ENCODE measurements at places on chromosomes 16 and 17. TPM values are rescaled to one million over a fixed set of nuclear protein-coding genes. Genes with fewer than 3 reads are reported as not detected.

DNA sequence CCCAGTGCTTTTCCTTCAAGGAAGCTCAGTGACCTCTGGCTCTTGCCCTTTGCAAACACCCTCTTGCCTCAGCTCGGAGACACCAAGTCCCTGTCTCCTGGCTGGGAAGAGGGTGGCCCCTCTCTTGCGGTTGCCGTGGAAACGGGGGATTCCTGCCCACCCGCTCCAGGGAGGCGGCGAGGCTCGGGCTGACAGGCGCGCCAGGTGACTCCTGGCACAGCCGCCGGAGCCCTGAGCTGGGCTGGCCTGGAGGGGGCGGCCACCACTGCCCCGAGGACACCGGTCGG lies 71.4 kb downstream of the ABR start:
- DNase-seq: peak; percentile 58

- no peak for DNase-seq
Measured at GRCh38 chr16:6926341-6926740, 406.3 kb upstream of the RBFOX1 start.

- no peak for DNase-seq
Measured at GRCh38 chr16:73205153-73205886, 157.4 kb upstream of the ZFHX3 start.

- DNase-seq: no peak
Measured at GRCh38 chr17:20045476-20045875, 36.3 kb downstream of the SPECC1 start.

- no peak for DNase-seq
Measured at GRCh38 chr17:65355246-65355645, 206.2 kb downstream of the AXIN2 start.

DNA sequence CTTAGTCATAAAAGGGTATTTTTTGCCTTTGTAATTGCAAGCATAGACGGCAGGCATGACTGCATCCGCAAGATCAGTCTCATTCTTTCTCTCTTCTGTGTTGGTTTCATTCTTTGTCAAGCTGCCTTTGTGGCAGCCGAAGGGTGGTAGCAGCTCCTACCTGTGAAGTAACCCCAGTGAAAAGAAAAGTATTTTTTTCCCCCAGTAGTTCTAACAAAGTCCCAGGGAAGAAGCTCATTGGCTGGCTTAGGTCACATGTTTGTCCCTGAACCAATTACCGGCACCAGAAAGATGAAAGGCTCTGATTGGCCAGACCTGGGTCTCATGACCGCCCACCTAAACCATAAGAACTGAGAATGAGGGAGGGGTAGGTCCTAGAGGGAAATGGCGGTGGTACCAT lies 110.7 kb downstream of the RAP1GAP2 start:
- no peak for DNase-seq

GRCh38 chr16:78321620-78322360 lies 222.3 kb downstream of the WWOX start:
- DNase-seq: no peak

GRCh38 chr16:527015-527903 lies at the start of gene CAPN15:
Gene CAPN15 (plus strand): TSS chr16:527712. CDS start chr16:546839, 19,127 bp downstream.
- DNase-seq: peak; percentile 93

DNA sequence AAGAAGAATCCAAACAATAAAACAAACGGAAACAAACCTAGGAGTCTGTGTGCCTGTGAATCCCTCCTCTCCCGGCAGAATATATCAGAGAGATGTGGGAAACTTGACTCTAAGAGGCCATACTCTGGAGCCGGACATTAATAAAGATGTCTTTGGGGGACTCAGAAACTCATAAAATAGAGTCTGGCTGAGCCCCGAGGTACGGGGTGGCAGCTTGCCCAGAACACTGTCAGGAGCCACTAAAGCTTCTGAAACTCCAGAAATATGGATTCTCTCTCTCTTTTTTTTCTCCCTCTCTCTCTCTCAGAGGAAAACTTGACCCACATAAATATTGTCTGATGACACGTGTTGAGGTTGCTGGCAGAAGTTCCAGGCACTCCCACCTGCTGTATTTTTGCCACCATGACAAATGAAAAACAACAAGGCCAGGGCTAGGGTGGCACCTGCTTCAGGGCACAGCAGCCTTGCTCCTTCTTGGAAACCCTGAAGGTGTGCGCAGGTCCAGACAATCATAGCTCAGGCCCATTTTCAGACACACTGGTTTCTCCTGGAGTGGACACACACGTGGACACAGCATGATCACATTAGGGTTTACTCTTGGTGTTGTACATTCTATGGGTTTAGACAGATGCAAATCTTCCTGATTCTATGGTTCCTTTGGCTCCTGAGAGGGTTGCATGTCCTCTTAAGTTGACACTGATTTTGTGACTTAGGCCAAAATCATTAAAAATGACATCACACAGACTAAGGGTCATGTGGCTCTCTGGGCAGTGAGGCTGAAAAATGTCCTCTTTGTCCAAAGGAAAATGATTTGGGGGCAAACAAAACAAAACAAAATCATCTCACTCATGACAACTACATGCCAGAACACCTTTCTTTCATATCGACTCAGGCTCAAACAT lies 282.6 kb upstream of the IRX3 start:
- peak; percentile 47 for DNase-seq

DNA sequence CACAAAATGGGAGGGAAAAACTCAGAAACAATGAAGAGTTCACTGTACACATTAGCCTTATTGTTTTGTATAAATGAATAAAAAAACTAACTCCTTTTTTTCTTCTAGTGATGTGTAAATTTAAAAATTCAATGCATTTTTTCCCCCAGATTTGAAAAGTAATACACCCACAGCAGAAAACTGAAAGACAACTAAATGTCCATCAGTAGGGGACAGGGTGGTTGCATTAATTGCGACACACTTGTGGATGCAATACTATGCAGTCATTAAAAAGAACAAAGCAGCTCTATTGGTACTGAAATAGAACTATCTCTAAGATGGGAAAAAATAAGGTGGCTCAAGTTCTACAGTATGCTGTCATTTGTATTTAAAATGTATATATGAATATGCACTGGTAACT lies 13.7 kb upstream of the WIPI1 start:
- DNase-seq: no peak

DNA sequence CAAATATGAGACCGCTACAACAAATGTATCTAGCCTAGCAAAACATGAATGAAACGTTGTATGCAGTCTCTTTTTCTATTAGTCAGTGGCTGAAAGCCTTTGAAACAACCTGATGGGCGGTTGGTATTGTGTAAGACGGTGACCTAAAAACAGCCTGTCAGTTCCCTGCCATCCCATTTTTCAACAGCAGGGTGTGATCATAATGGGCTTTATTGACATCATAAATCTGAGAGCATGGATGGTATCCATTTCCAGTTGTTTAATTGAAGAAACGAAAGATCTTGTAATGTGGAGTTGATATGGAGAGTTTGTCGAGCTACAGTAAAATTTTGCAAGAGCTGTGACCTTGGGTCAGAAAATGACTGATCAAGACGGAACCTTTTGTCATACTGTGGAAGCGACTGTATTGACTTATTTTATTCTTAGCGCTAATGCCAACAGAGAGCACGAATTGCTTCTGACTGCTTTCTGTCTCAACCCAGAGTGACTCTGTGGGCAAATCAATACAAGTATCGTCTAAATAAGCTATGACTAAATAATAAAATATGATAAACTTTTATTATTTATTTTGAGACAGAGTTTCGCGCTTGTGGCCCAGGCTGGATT lies 12.3 kb upstream of the MEIOB start:
- no peak for DNase-seq

- no peak for DNase-seq
Measured at GRCh38 chr17:20092261-20092867, 83.2 kb downstream of the SPECC1 start.

- peak; percentile 36 for DNase-seq
Measured at GRCh38 chr17:39461926-39462569, 762 bp downstream of the CDK12 start.

ZDHHC1 gene
- total RNA-seq: 3.5 TPM

TANC2 gene
- 6.6 TPM for total RNA-seq

PRR35 gene
- not detected for total RNA-seq

DBF4B gene
- 4.9 TPM for total RNA-seq

BANP gene
- 15.5 TPM for total RNA-seq

CDH8 gene
- total RNA-seq: not detected

PSMD12 gene
- 47.0 TPM for total RNA-seq

GINS2 gene
- 0.42 TPM for total RNA-seq

TEX19 gene
- not detected for total RNA-seq
